Left ventricle myocardium inferior (tissue), 1 donor: ENCODE measurements at places on chromosomes 1 and 21.
A peak's percentile ranks its signal among the peaks of the same experiment; 100 is the strongest.

- DNase-seq: no peak
Observed at GRCh38 chr1:119917304-119918055, 21.2 kb upstream of the ADAM30 start.

- no peak for DNase-seq
Observed at GRCh38 chr1:117812869-117813511, 116.4 kb downstream of the GDAP2 start.

GRCh38 chr1:232238009-232238408 lies 391.9 kb downstream of the SIPA1L2 start:
- DNase-seq: no peak

DNA sequence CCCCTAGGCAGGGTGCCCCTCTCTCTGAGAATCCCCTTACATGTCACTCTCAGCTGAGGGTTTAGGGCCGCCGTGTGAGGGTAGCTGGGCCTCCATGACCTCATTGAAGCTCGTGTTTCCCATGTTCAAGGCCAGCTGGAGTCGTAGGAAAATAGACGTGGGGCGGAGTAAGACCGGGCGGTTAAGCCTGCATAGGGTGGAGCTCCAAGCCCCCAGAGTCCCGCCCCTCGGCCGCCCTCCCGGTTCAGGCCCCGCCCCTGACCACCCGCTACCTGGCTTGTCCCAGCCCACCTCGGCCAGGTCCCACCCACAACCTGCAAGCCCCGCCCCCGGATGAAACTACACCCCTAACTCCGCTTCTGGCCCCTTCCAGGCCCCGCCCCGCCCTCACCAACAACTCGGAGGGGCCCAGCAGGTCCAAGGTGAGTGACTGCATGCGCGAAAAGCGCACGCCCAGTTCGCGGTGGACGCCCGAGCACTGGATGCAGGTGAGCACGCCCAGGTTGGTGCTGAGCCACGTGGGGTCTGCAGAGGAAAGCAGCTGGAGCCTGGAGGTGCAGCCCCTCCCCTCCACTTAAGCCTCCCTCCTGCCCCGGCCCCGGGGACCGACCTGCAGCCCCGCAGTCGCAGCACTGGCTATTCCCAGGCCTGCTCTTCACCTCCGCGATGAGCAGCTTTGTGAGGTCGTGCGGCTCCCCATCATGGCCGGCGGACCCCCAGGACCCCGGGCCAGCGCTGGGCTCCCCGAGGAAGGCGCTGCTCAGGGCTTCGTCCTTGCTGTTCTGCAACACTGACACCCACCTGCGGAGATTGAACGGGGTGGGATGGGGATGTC lies 12.2 kb upstream of the TCEA3 start:
- no peak for DNase-seq

GRCh38 chr1:212621043-212621948 lies 12.7 kb downstream of the ATF3 start:
- DNase-seq: no peak

DNA sequence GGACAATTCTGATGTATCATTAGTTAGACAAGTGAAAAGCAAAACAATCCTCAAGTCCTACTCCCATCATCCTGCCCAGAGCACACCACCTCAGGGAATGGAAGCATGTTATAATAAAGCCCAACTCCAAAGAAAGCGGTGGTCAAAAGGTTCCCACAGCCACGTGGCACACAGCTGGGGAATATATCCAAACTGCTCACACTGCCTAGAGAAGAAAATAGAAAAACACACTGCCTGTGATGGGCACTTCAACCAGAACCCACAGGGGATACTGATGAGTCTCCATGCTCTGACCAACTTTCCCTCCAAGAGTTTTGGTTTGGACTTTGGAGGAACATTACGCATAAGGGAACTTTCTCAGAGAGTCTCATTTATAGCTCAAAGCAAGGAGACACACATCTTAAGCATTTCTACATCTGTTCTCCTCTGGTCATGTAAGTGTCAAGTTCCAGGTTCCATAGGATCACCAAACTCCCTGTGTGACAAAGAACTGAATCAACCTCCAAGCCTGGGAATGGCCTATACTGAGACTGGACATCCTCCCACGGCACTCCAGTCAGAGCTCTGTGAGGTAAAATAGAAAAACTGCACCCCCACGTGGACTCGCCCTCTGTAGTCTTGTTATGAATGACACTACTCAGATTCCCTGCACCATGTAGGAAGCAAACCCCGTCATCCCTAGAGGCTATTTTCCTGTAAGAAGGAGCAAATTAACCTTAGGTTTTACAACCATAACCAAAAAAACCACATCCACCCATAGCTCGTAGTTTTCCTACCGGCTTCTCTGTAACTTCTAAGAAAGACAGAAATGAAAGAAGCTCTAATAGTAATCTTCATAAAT lies 12.2 kb downstream of the DSTYK start:
- DNase-seq: no peak

DNA sequence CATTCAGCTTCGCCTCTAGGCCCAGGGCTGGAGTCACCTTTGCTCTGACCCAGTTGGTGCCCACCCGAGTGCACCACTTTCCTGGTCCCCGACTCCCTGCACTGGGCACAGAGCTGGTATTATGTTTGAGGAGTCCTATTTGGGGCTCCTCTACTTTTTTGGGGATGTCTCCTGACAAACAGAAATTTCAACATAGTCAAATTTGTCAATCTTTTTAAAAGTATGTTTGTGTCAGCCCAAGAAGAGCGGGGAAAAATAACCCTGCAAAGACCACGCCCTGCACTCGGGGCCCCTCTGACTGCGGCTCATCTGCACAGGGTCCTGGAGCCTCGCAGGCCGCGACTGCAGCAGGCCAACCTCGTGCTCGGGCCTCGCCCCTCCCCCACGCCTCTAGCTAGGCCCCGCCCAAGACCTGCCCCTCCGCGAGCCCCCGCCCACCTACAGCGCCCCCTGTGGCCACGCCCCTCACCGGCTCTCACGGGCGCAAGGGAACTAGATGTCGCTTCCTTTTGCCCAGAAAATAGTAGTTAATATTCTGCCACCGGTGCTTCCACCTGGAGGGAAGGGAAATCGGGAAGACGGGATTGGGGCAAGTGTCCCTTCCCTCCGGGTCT lies 11.4 kb downstream of the FAM229A start:
- DNase-seq: peak; percentile 79
